ENCODE measurements at places on chromosomes 2 and 18.

- DNase-seq = no peak
Observed at GRCh38 chr2:29317077-29317517, 201.9 kb downstream of the CLIP4 start.

DNA sequence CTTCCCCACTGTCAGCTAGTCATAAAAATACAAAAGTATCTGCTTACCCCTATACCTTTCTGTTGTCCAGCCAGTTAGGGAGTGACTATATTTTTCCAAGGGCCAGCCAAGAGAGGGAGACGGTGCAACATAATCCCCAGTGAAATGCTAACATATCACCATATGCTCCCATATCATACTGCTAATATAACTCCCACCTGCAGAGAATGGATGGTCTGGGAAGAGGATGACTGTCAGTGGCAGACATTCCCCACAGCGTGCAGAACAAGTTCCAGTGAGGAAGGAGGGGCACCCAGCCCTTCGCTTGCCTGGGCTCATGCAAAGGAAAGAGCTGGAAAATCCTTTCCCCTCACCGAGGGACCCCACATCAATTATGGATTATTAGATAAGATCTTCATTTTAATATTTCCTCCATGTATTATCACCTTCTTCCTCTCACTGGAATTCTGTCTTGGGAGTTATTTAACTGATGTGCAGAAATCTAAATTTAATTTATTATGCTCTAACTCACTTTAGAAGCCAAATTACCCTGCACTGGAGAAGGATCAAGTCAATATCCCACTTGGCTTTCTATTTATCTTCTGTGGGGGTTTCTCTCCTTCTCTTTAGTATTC, 135.6 kb downstream of the GALNT14 start:
- DNase-seq = no peak

DNA sequence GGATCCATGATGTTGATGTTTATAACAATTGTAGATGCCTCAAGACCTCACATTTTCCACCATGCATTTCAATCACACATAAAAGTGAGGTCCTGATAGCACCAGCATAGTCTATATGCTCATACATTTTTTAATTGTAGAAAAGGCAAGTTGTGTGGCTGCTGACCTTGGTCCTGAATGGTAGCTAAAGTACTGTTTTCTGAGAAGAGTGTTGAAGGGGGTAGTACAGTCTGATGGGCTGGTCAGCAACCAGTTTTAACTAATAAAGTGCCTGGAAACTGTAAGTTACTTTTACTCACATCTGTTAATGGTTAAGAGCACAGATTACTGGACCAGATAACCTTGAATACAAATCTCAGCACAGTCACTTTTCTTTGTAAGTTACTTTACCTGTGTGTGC, 15.9 kb downstream of the ZNF638 start:
- DNase-seq = no peak

DNA sequence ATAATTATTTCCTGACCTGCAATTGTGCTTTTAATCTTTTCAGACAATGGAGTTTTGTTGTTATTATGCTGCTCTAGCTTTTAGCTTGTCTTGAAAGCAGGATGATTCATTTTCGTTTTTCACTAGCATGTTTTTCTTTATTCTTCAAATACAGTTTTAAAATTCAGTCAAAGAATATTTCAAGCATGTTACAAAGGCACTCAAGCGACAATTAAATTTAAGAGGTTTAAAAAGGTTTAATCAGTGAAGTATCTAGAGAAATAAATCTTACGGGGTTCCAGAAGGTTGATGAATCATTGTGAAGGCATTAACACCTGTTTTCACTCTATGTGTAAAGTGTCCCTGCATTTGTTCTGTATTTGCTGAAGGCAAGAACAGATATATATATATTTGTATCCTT, 390.7 kb upstream of the TMEFF2 start:
- no peak for DNase-seq

GRCh38 chr2:187155476-187155875, 292.6 kb downstream of the CALCRL start:
- DNase-seq = no peak

DNA sequence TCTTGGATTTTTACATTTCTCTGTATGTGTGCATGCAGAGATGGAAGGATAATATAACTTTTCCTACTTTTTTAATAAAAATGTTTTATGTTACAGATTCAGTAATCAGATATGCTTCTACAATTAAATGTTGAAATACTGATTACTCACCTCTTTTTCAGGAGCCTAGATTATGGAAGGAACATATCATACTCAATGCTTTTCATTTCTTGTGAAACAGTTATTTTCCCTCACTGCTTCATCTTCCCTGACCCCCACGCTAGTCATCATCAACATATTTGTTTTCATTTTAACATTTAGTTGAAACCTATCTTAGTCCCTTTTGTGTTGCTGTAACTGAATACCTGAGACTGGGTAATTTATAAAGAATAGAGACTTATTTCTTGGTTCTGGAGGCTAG, 190.7 kb downstream of the WDR7 start:
- no peak for DNase-seq

DNA sequence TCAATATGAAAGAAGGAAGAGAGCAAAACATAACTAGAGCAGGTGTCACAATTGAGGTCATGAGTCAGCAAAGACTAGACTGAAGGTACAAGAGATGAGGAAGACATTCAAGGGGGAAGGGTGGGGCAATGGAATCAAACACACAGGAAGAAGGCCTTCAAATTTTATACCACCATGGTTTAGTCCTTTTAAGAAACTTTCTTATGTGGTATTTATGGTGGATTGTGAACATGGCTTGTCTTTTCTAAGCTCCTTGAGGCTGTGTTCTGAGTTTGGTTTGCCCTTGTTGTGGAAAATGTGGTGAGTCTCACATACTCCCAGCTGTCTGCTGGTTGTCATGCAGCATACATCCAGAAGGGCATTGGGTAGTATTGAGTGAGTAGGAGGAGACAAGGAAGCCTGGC, 62.1 kb downstream of the NABP1 start:
- no peak for DNase-seq

- no peak for DNase-seq
Observed at GRCh38 chr2:14451312-14451711, 181.2 kb upstream of the LRATD1 start.

DNA sequence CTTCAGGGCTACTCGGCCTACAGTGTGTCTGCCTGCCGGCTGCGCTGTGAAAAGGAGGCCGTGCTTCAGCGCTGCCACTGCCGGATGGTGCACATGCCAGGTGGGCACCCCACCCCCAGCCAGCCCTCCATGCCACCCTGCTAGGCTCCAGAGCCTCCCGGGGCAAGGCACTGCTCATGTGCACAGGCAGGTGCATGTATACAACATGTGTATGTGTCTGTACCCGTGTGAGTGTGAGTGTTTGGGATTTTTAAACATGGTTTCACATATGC, 11.3 kb downstream of the CHPF start:
- DNase-seq = no peak

DNA sequence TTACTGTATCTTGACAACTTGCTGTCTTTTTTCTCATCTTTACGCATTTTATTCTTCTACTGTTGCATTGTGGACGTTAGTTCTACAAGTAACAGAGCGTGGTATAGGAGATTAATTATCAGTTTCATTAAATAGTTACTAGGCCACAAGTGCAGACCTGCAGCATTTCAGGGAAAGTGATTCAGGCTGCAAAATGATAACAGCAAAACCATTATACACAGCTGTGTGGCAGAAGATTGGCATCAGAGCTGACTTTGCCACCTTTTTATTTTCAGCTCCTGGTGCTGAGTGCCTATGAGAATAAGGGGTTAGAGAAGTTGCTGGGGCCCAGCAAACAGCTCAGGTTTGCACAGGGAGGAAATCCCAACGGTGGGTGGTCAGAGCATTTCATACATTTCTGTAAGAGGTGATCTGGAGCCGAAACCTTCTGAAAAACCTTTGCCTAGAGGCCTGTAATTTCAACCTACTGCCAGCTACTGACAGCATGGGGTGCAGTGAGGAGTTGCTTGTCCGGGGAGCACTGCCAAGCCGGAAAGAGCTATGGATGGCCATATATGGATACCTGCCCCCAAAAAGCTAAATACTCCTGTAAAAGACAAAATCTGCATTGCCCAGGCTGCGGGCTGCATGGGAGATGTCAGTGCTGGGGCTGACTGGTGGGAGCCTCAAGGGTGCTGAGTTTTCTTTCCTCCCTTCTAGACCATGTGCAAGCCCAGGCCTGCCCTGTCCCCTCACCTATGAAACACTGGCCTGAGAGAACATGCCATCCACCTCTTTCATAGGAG, 2.7 kb upstream of the CCBE1 start:
- no peak for DNase-seq

DNA sequence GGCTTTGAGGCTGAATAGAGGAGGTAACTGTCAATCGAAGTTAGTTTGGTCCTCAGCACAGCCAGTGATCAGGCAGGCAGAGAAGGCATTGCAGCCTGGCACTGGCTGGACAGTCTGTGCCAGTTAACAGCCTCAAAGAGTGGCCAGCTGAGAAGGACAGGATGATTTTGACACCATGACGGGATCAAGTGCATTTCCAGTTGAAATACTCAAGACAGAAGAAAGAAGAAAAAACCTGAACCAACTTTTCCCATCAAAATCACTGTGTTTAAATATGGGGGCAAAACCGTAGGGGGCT, 96.7 kb upstream of the ZCCHC2 start:
- DNase-seq = no peak

DNA sequence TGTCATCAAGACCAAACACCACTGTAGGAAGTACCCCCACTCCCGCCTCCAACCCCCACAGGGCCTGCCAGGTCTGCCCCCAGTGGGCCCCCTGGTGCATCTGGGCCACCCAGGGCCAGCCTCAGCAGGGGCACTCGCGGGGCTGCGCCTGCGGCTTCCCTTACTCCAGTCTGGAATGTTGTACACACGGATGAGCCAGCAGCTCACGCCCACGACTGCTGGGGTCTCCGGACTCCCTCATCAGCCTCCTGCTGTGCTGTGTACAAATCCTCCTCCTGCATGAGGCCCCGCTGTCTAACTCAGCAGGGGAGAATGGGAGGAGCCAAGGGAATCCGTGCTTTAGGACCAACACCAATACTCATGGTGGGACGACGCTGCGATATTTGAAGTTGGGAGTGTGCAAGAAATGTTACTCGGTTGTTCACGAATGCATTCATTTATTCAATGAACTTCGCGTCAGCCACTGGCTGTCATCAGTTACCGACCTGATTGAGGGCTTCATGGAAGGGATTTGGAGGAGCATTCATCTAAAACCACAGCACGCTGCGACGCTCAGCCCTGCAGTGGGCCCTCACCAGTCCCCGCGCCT, 654 bp upstream of the ASB1 start:
- no peak for DNase-seq

- DNase-seq = no peak
Observed at GRCh38 chr2:199011908-199012307, 445.8 kb downstream of the SATB2 start.

GRCh38 chr2:239719791-239720360, 305.3 kb downstream of the NDUFA10 start:
- no peak for DNase-seq

- no peak for DNase-seq
Observed at GRCh38 chr2:187581125-187581896, 27.1 kb upstream of the TFPI start.

DNA sequence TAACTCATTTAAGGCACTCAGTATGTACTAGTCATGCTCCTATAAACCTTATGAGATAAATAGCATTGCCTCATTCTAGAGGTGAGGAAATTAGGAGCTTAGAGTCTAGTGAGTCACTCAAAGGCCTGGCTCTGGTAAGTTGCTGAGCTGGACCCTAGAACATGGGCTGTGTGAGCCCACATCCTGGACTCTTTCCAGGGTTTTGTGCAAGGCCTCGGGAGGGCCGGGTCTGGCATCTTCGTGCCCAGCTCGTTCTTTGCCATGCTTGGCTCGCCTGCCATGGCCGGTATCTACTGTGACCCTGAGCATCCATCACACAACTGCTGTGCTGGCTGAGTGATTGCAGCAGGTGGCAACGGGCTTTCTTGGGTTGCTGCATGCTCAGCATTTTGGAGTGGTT, 168.0 kb downstream of the LPIN1 start:
- no peak for DNase-seq

- no peak for DNase-seq
Observed at GRCh38 chr2:34266908-34267697, 668.0 kb upstream of the FAM98A start.

- no peak for DNase-seq
Observed at GRCh38 chr2:144996225-144996795, 476.4 kb upstream of the ZEB2 start.

- DNase-seq = peak; percentile 88
Observed at GRCh38 chr18:5296706-5297320, 1.3 kb upstream of the ZBTB14 start.

Measured in large intestine (tissue), 12 donors.